ENCODE measurements at places on chromosomes 2 and 18.

- DNase-seq = no peak
Observed at GRCh38 chr18:65329010-65329409, 421.8 kb upstream of the CDH7 start.

DNA sequence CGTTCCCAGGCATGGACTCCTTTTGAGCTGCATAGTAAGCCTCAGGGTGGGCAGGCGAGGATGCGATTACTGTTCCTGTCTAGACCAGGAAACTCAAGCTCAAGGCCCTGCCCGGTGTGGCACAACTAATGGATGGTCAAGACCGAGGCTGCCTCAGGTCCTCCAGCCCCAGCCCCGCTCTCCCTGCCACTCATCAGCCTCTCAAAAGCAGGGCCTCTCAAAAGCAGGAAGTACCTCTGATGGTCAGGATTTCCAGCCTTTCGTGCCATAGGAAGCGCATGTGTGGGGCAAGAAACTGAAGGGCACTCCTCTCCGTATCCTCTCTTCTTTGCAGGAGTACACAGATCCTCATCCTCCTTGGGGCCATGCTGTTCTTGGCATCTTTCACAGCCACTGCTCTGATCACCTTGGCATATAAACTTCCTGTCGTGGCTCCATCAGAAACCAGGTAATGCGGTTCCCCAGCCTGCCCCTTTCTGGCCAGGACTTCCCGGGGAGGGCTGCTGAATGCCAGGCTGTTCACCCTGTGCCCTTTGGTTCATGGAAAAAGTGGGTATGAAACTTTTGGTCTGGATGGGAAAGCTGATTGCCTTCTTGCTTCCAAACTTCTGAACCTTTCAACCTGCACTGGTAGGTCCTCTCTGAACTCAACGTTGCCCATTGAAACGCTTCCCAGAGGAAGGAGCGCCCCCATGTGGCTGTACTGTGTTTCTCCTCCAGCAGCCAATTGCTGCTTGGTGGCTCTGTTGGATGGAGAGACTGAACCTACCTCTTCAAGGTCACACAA is 82.8 kb upstream of the SEC11C start:
- DNase-seq = peak; percentile 73

- DNase-seq = no peak
Observed at GRCh38 chr2:121884078-121884477, 128.6 kb downstream of the TSN start.

GRCh38 chr2:120599072-120599471 is 136.6 kb upstream of the GLI2 start:
- DNase-seq = no peak

DNA sequence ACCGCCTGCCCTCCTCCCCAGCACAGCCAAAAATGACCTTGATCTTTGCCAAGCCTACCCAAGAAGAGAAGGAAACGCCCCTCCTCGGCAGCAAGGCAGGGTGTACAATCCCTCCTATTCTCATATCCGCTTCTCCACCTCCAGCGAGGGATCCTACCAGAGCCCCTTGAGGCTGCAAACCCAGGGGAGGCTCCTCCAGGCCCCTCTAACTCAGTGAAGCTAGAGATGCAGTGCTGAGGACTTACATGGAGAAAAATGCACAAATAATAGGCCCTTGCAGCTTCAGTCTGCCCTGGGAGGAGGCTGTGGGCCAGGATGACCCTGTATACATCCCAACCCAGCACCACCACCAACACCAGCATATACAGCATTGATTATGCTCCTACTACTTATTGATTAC is 46.9 kb upstream of the POMC start:
- DNase-seq = no peak

DNA sequence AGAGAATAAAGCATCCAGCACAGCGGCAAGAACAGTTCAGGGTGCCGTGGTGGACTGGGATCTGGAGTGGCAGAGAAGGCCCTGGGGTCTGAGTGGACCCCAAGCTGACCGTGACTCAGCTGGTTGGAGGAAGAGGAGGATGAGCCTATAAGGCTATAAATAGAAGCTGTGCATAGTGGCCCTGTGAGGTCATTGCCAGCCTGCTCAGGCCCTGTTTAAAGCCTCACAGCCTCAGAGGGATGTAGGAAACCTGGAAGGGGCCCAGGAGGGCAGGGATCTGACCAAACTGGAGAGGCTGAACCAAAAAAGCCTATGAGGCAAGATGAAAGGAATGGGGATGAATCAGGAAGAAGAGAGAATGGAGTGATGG is 11.3 kb upstream of the DES start:
- DNase-seq = no peak

DNA sequence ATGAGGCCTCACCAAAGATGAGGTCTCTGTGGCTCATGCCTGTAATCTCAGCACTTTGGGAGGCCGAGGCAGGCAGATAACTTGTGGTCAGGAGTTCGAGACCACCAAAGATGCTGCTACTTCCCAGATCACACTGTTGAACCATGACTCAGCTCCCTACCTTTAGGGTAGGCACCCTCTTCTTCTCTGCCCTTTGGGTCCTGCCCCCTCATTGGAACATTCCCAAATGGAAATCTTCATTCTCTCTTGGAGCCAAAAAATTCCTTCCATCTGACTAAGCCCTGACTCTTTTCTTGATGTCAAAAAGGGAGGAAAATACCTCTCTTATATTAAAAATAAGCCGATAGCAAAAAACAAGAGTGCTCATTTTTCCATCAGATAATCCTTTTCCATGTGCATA is 183.5 kb downstream of the PAX3 start:
- DNase-seq = no peak

GRCh38 chr2:239399921-239400595 is 762 bp downstream of the HDAC4 start:
- DNase-seq = peak; percentile 44
